CD4-positive, alpha-beta T cell treated with Interleukin-15 for 4 hours (primary cell): ENCODE measurements at places on chromosomes 5 and 9.

DNA sequence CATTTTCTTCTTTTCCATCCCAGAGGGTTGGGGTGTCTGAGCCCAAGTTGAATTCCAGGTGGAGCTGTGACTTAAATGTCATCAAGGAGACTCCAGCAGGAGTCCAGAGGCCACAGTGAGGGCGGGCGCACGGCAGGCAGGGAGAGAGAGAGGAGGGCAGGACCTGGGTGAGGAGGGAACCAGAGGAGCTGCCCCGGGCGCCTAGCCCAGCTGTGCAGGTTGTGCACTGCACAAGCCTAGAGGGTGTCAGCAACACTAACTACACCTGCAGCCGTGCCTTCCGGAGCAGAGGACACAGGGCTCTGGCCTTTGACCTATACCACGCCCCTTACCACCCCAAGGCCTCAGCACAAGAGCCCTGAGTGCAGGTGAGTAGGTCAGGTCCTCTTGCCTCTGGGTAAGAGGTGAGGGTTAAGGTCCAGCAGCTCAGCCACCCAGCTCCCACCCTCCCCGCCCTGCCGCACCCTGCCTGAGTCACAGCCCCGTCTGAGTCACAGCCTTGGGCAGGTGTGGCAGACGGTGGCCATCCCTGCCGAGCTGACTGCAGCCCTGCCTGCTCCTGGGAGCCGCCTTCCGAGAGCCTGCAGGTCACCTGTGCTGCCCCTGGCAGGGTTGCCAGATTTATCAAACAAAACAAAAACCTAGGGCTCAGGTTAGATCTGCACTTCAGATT lies 6.4 kb upstream of the AGPAT2 start:
- peak; percentile 27 for DNase-seq

DNA sequence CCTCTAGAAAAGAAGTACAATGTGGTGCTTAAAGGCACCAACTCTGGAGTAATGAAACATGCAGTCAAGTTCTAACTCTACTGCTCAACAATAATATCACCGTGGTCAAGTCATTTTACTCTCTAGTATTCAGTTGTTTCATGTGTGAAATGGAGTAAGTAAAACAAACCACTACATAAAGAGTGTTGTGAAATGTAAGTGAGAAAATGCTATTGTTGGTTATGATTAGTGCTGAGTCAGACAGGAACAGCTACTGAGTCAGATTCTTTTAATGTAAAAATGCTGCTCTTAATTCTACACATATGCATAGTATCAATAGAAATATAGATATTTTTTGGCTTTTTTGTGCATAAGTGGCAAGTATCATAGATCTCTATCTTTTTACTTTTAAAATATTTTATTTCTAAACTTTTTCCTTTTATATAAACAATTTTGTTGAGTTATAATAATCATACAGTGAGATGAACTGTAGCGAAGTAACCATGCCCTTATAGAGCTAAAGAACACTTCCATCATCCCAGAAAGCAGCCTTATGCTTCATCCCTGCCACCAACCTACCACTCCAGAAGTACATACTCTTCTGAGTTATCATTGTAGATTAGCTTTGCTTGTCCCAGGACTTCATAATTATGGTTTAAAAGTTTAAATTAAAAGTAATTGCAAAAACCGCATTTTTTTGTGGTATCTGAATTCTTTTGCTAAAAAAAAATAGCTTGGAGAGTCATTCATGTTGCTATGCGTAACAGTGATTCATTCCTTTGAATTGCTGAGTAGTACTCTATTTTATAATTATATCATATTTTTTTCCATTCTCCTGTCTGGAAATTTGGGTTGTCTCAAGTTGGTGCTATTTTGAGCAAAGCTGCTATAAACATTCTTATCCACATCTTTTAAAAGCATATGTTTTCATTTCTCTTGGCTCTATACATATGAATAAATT lies 548.2 kb upstream of the CLINT1 start:
- DNase-seq = no peak

DNA sequence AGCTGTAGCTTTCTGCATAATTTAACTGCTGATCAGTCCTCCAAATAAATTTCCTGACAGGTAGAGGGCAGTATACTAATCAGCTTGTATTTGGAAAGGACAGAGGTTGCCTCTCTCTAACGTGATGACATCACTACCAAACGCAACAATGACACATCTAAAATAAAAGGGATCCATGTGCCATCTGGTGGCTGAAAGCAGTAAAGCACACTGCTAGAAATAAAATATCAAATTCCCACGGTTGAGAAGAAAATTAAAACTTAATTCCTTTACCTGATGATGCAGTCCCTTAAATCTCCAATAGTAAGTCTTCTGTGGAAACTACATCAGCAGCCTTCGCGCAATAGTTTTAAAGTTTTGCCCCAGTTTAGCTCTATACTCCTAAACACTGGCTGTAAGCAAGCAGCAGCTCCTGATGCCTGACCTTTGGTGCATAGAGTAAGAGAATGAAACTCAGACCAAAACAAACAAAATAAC lies 54.5 kb downstream of the DIAPH1 start:
- DNase-seq = peak; percentile 91

DNA sequence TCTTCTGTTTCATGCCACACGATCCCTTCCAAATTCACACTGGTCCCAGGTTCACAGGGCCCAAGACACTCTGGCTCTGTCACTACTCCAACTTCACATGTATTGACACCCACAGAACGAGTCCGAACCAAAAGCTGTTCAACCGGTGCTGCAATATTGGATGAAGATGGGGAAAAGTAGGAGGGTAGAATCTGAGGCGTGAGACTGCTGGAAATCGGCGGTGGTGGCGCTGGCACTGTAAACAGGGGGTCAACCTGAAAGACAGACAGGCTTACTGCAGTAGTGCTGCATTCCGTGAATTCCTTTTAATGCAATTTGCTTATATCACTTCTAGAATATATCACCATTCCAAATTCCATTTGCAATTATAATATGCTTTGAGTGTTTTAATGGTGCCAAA lies 45.4 kb downstream of the ZNF608 start:
- no peak for DNase-seq

DNA sequence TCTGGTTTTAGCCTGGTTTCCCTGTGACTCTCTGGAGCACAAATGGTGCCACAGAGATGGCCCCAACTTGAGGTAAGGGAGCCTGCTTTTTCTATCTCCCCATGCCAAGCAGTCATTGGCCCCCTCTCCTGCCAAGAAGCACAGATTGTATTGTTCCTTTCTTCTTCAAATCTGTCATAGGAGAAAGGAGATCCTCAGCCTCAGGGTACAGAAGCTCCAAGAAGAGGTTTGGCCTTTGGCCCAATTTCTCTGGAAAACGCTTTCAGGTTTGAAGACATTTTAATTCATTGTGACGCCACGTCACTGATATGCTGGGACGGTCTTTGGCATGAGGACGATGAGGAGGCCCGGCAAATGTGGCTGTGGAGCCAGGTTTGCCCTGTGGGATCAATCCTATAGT lies 29.2 kb upstream of the PANK3 start:
- DNase-seq = no peak

DNA sequence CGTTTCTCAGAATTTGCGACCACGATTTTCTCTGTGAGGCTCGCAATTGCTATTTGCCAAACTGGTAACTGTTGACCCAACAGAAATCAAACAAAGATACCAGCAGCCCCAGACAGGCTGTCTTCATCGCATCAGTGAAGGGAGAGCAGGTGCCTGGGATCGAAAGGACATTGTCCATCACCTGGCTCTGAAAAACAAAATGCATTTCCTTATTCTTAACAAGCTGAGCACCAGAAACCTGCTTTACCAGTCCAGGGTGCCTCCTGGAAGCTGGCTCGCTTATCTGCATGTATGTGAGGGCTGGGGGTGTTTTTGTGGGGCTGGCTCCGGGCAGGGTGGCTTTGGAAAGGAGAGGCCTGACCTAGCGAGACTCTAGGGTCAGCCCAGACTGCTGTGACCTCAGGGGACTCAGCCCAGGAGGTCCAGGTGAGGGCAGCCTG lies 24.7 kb downstream of the WWC1 start:
- DNase-seq = no peak

DNA sequence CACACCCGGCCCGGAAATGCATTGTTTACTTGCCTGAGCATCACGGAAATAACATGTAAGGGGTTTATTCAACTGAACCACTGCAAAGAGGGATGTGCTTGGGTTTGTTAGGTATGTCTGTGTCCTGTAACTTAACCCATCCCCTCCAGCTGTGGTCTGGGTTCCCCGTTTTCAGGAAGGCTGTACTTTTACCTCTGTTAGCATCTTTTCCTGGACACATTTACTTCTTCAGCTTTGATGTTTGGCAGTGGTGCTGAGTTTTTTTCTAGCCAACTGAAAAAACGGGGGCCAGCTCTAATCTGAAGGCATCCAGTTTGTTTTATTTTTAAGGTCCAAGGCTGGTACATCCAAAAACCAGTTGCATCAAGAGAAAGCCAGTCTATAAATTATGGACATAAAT lies 561.8 kb downstream of the BNC2 start:
- no peak for DNase-seq

- DNase-seq = peak; percentile 18
Observed at GRCh38 chr5:75510836-75511434, 494 bp downstream of the CERT1 start.

GRCh38 chr5:115243412-115243811 lies 19.3 kb downstream of the PGGT1B start:
- no peak for DNase-seq

- no peak for DNase-seq
Observed at GRCh38 chr5:6457592-6457991, 8.9 kb downstream of the UBE2QL1 start.

- no peak for DNase-seq
Observed at GRCh38 chr5:6372251-6373080, 5.9 kb downstream of the MED10 start.

- DNase-seq = no peak
Observed at GRCh38 chr5:178786417-178786816, 56.0 kb upstream of the ZNF354A start.

DNA sequence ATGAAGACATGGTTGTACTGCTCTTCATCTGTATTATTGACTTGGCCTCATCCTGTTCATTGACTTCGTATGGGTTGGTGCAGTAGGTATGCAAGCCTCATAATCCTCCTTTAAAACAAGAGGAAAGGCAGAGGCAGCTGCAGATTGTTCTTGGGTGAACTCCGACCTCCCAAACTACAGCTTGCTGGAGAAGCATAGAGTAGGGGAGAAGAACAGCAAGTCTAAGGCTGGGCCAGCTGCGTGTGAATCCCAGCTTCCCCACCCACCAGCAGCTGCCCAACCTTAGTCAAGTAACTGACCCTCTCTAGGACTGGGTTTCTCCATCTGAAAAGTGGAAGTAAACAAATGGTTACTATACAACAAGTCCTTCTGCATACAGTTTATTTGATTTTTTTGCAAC lies 114.5 kb upstream of the WWC1 start:
- no peak for DNase-seq

GRCh38 chr5:120874081-120874862 lies 410.2 kb downstream of the PRR16 start:
- no peak for DNase-seq

- no peak for DNase-seq
Observed at GRCh38 chr9:91374939-91375338, 13.2 kb upstream of the AUH start.

GRCh38 chr9:22073349-22073748 lies 64.2 kb upstream of the CDKN2B start:
- DNase-seq = peak; percentile 66
